ENCODE measurements at places on chromosomes 6 and 20.
A peak's percentile ranks its signal among the peaks of the same experiment; 100 is the strongest.

DNA sequence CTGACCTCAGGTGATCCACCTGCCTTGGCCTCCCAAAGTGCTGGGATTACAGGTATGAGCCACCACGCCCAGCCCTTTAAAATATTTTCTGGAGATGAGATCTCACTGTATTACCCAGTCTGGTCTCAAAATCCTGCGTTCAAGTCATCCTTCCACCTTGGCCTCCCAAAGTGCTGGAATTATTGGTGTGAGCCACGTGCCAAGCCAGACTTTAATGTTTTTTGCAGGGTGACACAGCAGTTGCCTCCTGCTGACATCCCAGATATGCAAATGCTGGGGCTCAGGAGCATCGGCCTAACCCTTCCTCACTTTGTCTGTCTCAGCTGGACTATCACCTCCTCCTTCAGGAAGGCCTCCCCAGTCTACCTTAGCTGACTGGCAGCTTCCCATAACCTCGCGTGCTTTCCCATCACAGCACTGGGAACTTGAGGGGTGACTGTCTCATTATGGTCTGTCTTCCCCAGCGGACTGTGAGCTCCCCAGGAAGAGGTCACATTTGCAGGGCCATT is 14.3 kb upstream of the ID1 start:
- no peak for DNase-seq

DNA sequence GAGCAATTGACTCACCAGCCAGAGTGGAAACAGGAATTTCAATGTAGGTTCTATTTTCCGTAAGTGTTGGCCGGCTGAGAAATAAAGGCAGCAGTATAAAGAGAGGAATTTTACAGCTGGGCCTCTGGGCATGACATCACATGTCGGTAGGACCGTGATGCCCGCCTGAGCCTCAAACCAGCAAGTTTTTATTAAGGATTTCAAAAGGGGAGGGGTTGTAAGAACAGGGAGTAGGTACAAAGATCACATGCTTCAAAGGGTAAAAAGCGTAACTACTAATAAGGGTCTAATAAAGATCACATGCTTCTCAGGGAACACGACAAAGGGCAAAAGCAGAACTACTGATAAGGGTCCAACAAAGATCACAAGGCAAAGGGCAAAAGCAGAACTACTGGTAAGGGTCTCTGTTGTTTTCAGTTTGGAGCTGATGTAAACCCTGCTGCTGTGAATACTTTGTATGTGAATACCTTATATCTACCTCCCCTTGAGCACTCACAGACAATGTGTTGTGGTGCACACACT is 9.0 kb upstream of the TULP4 start:
- peak; percentile 14 for DNase-seq

GRCh38 chr6:56491606-56492328 is 150.9 kb downstream of the DST start:
- DNase-seq = no peak

DNA sequence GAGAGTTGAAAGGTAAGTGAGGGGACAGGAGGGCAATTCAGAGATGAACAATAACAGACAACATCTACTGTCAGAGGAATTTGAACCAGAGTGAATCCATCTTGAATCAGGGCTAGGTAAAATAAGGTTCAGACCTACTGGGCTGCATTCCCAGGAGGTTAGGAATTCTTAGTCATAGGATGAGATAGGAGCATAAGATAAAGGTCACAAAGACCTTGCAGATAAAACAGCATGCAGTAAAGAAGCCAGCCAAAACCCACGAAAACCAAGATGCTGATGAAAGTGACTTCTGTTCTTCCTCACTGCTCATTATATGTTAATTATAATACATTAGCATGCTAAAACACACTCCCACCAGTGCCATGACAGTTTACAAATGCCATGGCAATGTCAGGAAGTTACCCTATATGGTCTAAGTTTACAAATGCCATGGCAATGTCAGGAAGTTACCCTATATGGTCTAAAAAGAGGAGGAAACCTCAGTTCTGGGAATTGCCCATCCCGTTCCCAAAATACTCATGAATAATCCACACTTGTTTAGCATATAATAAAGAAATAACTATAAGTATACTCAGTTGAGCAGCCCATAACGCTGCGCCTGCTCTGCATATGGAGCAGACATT is 248.5 kb downstream of the HAO1 start:
- no peak for DNase-seq

DNA sequence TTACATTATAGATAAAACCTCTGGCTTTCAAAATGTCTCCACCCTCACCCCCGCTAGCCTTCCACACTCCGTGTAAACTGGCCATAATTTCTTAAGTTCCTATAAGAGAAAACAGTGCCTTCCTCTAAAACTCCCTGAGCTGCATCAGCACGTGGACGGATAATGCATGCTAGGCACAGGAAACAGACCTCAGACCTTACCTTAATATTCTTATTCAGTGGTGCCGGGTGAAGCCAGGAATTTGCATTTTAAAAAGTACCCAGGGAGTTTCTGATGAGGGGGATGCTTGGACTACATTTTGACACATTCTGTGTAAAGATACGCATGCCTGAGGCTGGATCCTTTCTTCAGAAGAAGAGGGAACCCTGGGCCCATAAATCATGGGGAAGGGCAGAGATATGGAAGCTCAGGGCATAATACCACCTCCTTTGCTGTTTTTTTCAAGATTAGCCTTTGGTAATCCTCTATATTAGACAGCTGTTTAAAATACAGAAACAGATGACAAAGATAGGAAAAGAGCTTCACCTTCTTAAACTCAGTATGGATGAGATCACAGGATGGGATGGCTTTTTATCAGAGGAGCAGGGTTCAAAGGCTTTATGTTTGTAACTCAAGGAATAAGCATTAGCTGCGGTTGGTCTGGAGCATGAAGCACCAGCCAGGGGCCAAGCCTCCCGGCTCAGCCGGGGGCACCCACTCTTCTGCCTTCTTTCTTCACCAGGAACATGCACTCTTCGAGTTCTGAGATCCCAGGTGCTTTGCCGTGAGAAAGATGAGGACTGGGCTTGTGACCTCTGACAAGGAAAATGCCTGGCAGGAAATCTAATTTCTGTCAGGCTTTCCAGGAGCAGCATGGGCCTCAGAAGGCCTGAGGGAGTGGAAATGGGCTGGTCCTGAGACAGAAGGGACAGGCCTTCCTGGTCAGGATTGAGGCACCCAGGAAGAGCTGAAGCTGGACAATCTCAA is 218.1 kb upstream of the SOX4 start:
- no peak for DNase-seq

- no peak for DNase-seq
Measured at GRCh38 chr20:56380375-56380774, 11.6 kb downstream of the AURKA start.

GRCh38 chr6:73169111-73169510 is 56.2 kb downstream of the KHDC1L start:
- no peak for DNase-seq

GRCh38 chr20:21571841-21572690 is 58.2 kb upstream of the NKX2-2 start:
- peak; percentile 20 for DNase-seq

GRCh38 chr6:115766745-115767462 is 293.8 kb downstream of the FRK start:
- DNase-seq = no peak

DNA sequence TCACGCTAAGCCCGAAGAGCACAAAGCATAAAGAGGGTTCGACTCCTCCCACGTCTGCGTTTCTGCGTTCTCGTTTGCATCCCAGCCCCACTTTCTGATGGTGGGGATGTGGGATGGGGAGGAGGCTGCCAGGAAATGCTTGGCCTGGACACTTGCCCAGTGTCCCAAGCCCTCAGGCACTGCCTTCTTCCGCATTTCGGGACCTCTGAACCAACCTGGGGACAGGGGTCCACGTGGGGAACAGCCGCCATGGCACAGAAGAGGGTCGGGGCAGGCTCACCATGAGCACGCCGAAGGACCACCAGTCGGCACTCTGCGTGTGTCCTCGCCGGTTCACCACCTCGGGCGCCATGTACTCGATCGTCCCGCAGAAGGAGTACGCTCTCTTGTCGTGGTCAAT is 88.2 kb downstream of the RAMACL start:
- DNase-seq = no peak

GRCh38 chr6:113112086-113112485 is 745.1 kb upstream of the MARCKS start:
- no peak for DNase-seq

GRCh38 chr20:25499855-25500434 is 85.4 kb downstream of the NINL start:
- DNase-seq = no peak

- no peak for DNase-seq
Measured at GRCh38 chr20:46089167-46089416, 670 bp downstream of the NCOA5 start.

GRCh38 chr20:57896563-57896962 is 186.7 kb upstream of the PMEPA1 start:
- no peak for DNase-seq

DNA sequence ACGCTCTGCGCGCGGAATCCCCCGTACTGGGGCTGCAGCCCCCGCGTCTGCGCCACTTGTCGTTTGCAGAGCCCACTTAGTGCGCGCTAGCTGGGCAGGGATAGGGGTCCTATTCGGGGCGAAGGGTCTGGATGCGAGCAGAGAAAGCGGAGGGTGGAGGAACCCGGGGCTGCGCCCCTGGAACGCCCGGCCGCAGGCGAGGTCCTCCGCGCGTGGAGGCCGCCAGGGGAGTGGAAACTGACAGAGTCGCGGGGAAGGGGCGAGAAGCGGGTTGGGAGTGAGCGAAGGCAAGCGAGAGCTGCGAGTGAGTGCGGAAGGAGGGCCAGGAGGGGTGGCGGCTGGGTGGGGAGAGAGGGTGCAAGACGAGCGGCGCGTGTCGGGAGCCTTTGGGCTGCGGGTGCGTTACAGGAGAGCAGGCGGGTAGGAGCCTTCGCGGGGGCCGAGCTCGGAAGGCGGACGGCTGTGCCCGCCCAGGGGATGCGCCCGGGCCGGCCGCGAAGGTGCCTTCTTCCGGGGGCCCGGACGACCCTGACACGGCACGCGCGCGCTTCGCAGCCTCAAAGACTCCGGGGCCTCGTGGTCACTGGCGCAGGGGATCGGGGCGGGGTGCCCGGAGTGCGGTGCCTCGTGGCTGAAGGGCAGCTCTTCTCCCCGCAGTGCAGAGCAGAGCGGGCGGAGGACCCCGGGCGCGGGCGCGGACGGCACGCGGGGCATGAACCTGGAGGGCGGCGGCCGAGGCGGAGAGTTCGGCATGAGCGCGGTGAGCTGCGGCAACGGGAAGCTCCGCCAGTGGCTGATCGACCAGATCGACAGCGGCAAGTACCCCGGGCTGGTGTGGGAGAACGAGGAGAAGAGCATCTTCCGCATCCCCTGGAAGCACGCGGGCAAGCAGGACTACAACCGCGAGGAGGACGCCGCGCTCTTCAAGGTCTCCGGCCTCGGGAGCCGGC is 1.2 kb downstream of the IRF4 start:
- no peak for DNase-seq

DNA sequence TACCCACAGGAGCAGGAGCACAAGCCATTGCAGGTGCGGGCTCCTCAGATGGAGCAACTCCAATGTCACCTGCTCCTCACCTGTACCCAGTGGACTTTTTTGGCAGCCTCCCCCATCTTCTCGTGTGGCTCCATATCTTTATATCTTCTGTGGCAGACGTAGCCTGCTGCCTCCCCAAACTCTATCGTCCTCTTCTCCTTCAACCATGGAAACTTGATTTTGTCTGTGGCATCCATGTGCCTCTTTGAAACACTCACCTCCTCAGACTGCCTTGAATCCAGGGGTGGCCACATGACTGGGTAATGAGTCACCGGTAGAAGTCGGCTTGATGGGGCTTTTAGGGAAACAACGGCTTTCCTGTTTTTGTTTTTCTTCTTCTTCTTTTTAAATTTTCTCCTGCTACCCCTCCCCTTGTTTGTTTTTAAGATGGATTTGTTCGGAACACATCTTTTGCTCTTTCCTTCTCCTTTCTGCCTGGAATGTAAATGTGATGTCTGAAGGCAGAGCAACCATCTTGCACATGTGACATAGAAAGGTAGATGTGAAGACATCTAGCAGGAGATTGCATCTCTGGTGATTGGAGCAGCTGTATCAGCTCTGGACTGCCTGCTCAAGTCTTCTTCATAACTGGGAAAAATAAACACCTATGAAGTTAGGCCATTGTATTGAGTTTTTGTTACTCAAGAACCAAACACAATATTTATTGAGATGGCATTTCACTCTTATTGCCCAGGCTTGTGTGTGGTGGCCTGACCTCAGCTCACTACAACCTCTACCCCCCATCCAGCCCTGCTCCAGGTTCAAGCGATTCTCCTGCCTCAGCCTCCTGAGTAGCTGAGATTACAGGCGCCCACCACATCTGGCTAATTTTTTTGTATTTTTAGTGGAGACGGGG is 69.9 kb upstream of the DDR1 start:
- peak; percentile 74 for DNase-seq

- no peak for DNase-seq
Measured at GRCh38 chr20:35018590-35019371, 63.1 kb downstream of the MYH7B start.

DNA sequence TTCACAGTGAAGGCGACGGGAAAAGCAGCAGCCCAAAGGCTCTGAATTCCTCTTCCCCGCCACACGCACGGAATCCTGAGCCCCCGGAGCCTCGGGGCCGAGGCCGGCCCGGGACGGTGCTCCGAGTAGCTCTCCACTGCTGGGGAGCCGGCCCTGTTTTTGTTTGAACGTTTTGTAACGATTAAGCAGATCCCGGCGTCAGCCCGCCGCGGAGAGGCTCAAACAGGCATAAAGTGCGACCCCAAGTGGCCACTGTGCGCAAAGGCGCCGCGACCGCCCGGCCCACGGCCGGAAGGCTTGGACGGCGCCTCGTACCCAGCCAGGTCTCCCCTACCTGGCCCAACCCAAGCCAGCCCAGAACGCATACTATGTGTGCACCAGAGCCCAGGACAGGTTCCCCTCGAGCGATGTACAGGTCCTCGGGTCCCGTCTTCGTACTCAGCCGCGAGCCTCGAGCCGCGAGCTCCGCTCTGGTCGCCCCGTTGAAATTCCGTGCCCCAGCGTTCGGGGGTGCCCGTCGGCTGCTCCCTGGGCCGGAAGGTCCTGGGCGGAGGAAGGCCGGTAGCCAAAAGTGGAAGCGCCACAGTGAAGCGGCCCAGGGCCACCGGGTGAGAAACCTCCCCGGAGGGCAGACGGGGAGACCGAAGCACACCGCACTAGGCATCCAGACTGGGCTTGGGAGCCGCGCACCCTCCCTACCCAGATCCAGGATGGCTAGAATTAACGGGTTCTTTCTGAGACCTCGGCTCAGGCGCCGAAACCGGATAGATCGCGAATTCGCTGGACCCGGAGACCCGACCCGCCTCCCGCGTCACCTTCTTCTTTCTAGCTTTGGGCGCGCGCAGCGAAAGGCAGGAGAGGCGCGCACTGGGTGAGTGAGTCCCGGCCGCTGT is 1.2 kb upstream of the MAFB start:
- peak; percentile 88 for DNase-seq

All from NB4 (cell line).